Stimulated activated CD8-positive, alpha-beta memory T cell treated with anti-CD3 and anti-CD28 coated beads, Interleukin-4, amount 100 ng/mL, for 1 hour (primary cell): ENCODE measurements at places on chromosomes 2 and 18.

DNA sequence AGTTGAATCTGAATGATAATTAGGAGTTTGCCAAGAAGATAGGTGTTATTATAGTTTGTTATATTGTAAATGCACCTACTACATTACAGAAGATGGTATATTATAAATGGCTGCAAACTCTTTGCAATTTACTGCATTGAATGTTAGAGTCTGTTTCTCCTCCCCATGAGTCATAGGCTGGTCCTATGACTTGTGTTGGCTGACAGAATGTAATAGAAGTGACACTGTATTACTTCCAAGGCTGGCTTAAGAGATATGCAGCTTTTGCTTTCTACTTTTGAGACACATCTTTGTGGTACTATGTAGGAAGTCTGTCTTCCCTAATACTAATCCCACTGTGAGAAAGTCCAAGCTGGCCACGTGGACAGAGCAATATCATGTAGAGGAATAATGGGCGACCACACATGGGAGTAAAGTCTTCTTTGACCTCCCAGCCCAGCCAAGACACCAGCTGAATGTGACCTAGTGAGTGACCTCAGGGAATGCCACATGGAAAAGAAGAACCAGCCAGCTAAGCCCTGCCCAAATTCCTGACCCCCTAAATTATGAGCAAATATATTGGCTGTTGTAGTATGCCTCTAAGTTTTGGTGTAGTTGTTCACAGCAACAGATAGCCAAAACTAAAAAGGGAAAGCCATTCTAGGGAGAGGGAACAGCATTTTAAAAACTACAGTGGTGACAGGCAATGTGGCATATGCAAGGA is 6.8 kb upstream of the DDX1 start:
- no peak for DNase-seq

DNA sequence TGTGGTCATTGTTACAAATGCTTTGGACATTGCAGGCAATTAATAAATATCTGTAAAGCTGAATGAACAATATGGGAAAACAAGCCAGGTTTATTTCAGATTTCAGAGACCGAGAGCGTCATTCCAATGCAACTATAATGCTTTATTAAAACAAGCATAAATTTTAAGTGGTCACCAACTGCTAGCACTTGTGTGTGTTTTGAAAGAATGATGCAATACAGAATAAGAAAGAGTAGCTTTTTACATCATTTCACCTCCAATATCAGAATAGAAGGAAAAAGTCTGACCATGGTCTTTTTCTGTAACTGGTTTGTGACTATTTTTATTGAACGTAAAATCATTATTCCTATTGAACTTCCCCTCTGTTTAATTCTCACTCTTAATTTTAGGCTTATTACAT is 7.6 kb downstream of the CTAGE1 start:
- no peak for DNase-seq

GRCh38 chr2:164773635-164774034 is 68.0 kb downstream of the COBLL1 start:
- DNase-seq = no peak

GRCh38 chr18:74836296-74837139 is 238.8 kb downstream of the ZNF407 start:
- no peak for DNase-seq

- no peak for DNase-seq
Observed at GRCh38 chr2:6294791-6295190, 570.9 kb downstream of the CMPK2 start.

- no peak for DNase-seq
Observed at GRCh38 chr18:62341473-62341872, 16.4 kb downstream of the TNFRSF11A start.
